ENCODE measurements at places on chromosomes 1 and 21.

- DNase-seq, result no peak
Measured at GRCh38 chr1:160950657-160951056, 4.0 kb downstream of the ITLN2 start.

DNA sequence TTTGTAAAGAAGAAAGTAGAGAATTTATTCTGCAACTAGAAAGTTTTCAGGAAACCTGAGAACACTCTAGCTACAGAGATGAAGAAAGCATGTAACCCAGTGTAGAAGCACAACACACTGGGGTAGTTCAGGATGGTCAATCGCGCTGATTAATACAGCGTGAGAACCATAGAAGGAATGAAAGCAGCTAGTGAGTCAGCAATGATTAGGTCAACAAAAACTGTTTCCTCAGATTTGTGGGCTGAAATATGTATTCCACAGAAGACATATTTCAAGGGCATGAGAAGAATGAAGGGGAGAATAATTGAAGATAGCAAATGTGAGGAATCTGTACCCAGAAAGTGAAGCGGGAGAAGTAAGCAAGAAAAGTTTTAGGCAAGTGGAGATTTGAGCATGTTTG is 97.8 kb upstream of the ADGRL2 start:
- no peak for DNase-seq

DNA sequence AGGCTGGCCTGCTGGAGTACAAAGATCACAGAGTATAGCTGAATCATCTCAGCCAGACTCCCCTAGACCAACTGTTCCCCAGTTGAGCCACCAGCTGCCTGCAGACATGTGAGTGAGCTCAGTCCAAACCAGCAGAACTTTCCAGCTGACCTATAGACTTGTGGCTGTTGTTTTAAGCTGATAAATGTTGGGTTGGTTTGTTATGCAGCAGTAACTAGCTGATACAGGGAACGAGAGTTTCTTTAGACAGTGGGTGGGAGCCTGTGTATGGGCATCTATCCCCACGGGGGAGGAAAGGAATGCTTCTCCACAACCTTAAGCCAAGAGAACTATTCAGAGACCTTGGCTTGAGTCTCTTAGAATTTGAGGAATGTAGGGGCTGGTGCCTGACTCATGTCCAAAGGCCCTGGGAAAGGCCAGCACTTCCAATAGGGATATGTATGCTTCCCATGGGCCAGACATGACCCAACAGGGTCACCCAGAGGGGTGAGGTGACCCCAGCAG is 30.1 kb downstream of the SLC1A7 start:
- DNase-seq, result no peak

DNA sequence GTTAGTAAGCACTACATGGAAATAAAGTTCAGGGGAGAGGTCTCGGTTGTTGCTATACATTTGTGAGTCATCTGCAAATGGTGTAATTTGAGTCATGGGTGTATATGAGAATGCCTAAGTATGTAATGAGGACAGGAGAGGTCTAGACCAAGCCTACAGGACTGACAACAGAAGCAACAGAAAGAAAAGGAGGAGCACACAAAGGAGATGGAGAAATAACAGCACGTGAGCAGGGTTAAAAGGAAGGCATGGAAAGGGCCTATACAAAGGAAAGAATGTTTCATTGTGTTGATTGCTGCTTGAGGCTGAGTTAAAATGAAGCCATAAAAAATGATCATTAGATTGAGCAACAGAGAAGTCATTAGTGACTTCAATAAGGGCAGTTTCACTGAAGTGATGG is 28.0 kb upstream of the PRKAA2 start:
- no peak for DNase-seq

GRCh38 chr1:245256528-245256927 is 101.7 kb downstream of the KIF26B start:
- DNase-seq, result no peak

- DNase-seq, result no peak
Measured at GRCh38 chr1:156893048-156893953, at the start of gene PEAR1. Gene PEAR1 (plus strand): TSS chr1:156893718. CDS start chr1:156903927, 10,209 bp downstream.

DNA sequence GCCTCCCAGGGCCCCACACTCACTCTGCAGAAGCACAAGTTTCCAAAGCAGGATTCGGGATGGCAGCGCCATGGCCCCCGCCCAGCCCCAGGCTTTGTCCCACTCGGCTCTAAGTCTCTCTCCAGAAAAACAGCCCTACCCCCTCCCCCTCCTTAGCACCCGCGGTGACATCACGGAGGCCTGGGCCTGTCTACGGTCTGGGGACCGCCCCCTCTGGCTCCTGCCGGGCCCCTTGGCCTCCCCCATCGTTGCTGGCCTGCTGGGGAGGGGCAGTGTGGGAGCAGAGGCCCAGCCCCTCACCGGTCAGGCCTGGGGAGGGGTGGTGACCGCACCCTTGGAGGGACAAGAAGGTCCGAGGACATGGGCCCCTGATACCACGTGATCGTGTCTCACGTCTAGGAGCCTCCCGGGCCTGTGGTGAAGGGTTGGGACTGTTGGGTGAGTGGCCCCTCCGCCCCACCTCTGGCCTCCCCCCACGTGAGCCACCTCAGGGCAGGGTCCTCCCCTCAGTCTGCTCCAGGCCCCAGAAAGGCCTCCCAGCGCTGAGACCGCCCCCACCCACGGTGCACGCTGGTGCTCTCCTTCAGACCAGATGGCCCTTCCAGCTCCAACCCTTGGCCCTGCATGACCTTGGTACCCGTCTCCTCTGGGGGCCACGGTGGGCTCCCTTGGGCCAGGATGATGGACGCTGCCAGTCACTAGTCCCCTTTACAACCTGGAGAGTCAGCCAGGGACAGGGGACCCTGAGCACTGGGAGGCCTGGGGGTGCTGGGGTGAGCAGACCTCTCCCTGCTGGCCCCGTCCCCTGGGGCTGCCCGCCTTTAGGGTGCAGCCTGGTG is at the start of gene MXRA8:
Gene MXRA8, minus strand, starts transcription at position 123 of the 839 bp plus-strand sequence. Its CDS starts 51 bp downstream, at position 72.
- no peak for DNase-seq

GRCh38 chr1:211648336-211648735 is 27.1 kb downstream of the NEK2 start:
- DNase-seq, result no peak

- DNase-seq, result no peak
Measured at GRCh38 chr1:173934440-173934839, 17.3 kb upstream of the SERPINC1 start.

- DNase-seq, result no peak
Measured at GRCh38 chr1:11571906-11572616, 82.2 kb downstream of the FBXO2 start.

DNA sequence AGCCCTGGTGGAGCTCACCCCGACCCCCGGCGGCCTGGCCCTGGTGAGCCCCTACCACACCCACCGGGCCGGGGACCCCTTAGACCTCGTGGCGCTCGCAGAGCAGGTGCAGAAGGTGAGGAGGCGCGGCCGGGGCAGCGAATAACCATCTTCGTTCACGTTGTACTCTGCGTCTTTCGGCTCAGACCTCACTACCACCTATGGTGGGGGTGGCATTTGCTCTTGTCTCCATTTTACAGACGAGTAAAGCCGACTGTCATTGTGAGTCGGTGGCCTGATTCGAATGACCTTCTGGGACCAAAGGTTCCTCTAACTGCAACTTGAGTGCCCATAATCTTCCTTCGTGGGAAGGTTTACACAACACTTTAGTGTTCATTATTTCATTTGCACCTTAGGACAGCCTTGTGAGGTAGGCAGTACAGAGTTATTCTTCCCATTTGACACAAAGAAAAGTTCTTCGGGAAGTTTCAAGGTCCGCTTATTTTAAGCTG is 506 bp downstream of the C1orf50 start:
- no peak for DNase-seq

GRCh38 chr1:229249854-229250644 is 20.9 kb upstream of the RAB4A start:
- DNase-seq, result no peak

GRCh38 chr21:38173276-38174035 is 83.3 kb upstream of the KCNJ15 start:
- DNase-seq, result no peak

DNA sequence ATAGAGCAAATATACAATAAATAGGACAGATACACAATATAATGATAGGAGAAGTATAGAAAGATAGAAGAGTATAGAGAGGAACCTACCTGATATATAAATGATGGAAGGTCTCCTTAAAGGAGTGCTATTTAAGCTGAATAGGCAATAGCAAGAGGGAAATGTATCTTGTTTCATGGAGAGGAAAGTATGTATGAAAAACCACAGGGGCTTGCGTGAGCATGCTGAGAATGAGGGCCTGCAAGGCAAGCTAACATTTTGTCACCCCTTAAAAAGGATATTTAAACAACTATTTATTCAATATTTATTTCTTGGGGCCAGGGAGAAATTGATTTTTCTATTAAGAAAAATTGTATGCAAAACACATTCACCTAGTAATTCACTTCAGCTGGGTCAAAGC is 150.9 kb upstream of the ZRANB2 start:
- DNase-seq, result no peak

GRCh38 chr1:161491472-161491871 is 13.8 kb upstream of the FCGR2A start:
- DNase-seq, result no peak

DNA sequence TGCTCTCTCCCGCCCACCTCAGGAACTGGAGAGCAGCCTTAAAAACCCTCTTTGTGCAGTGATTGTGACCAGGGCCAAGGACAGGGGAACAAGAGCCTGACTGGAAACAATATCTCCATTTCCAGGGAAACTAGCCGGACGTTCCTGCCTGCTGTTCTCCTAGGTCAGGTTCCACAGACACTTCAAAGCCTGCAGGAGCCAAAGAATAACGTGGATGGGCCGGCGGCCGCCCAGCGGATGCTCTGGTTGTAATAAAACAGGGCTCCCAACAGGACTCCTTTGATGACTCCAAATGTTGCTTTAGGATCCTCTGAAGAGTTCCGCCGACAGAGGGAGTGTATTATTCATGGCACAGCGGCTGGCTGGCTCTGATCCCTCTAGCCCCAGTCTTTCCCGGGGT is 162.2 kb downstream of the PLXNA2 start:
- DNase-seq, result no peak

GRCh38 chr1:185017338-185017737 is 28.0 kb upstream of the RNF2 start:
- DNase-seq, result no peak

DNA sequence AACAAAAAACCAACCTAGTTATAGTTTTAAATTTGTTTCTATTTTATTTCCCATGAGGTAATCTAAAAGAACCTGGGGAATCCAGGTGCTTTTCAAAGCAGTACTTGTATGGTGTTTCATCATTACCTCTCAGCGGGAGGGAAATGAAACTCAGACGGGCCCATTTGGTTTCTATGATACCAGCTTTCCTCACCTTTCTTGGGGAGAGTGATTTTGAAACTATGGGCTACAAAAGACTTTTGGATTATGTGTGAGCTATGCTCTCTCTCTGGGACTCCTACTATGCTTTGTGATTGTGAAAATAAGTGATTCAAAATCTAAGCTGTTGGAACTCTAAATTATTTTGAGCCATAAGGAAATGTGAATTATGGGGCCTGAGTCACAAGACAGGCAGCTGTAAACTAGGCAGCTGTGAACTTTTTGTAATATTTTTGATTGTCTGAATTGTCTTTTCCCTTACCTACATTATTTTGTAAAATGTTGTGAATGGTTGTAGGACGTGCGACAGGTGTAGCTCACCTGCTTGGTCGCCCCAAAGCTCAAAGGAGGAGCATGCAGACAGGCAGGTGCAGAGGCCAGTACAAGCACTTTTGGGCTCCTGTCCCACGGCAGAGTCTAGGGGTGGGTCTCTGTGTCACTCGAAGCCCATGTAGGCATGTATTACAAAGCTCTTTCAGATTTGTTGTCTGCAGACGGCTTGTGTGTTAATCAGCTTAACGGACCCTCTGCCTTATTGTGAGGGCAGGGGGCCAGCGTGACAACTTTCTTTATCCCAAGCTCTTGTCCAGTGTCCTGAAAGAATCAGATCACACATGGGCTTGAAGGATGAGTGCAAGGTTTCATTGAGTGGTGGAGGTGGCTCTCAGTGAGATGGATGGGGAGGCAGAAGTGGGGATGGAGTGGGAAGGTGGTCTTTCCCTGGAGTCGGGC is 64.8 kb upstream of the BACH1 start:
- DNase-seq, result peak; percentile 19

DNA sequence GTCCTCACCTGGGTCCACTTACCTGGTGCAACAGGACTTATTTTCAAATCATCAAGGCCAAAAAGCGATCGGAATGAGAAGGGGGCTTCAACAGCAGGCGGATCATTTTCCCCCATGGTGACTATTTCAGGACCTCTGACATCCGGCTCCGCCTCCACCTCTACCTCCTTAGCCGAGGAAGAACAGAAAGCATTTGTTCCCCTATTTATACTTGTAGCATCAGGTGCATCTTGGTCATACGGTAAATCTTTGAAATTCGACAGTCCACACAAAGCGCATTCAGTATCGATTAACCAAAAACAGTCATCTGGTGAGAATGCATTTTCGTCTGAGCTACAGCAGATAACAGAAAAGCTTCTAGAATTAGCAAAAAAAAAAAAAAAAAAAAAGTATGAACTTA is 550 bp downstream of the TMPRSS3 start:
- no peak for DNase-seq

DNA sequence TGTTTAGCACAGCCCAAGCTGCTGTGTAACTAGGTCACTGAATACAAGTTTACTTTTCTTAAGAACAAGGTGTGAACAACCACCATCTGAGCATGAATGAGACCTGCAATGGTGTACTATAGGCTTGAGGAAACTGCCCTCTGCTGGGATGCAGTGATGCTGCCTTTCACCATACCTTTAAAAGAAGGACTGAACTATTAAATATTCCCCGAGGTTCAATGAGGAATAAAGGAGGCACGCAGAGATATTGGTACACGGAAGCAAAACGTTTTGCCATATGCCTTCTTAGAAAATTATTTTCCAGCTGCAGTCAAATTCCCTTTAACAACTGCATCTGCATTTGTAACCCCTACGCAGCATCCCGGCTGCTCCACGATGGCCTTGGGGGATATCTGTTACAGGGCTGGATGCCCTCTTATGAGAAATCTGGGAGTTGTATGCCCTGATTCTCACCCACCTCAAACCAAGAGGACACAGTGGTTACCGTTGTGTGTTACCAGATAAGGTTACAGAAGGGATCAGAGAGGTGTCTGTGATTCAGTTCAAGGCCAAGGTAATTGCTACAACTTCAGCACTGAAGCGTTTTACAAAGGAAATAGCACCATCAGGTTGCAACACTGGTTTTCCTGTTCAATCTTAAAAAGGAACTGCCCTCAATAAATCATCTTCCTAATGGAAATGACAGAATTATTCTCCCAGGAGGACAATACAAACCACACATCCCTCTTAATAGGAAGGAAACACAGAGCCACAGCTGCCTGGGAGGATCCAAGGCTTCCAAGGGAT is 470.5 kb downstream of the LTN1 start:
- no peak for DNase-seq

DNA sequence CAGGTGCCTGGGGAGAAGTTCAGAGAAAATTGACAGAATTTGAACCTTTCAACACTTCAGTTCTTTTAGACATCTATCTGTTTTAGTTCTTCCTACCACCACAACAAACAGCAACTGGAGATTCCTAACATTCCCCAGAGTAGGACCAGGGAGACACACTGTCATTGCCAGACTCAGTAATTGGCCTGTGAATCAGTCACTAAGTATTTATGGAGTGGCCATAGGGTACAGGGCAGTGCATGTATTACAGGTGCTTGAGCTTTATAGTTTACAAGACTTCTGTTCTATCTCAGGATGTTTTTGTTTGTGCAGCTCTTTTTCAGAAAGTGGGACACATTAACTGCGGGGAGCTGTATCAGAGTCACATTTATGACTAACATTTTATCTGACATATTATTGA is 1.7 kb downstream of the CDC14A start:
- no peak for DNase-seq
